ENCODE measurements at places on chromosomes 7 and 10.

DNA sequence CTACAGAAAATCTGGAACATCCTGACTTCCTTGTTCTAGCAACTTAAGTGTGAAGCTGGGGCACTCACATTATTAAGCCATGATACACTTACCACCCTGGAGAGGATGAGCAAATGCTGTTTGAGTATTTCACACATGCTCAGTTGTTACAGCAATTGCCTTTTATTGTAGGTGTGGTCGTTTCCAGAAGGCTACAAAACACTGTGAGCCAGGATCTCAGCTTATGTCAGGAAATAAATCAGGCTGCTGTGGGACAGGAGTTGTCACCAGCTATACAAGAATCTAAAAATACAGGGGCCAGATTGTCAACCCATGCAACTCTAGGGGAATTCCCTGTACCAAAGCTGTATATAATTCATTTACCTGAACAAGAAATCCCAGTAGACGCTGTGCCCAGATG, 273.3 kb upstream of the SP4 start:
- DNase-seq, result no peak

GRCh38 chr7:4271716-4272015, 410.4 kb upstream of the FOXK1 start:
- no peak for DNase-seq

- DNase-seq, result peak; percentile 54
Observed at GRCh38 chr10:133475425-133475734, 21.6 kb downstream of the SCART1 start.

DNA sequence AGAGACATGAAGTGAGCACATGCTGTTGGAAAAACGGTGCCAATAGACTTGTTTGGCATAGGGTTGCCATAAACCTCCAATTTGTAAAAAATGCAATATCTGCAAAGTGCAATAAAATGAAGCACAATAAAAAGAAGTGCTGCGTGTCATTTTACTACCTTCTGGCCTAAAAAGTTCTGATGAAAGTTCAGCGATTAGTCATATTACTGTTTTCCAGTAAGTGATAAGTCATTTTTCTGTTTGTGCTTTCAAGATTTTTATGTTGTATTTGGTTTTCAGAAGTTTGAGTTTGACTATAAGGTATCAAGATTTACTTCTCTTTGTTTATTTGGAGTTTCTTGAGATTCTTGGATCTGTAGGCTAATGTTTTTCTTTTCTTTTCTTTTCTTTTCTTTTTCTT, 16.8 kb downstream of the AOAH start:
- DNase-seq, result no peak

GRCh38 chr10:98488669-98489430, 42.1 kb upstream of the HPS1 start:
- DNase-seq, result no peak

All from activated CD4-positive, alpha-beta T cell treated with anti-CD3 and anti-CD28 coated beads for 48 hours (primary cell).